Purkinje cell (primary cell): ENCODE measurements at places on chromosomes 7 and 10. TPM values are rescaled to one million over a fixed set of nuclear protein-coding genes. Genes with fewer than 3 reads are reported as not detected.

GFRA1 gene
- 8.8 and 12.0 TPM in 2 replicates for polyA plus RNA-seq

SLC26A5 gene
- polyA plus RNA-seq: not detected in 2 replicates

RPEL1 gene
- not detected in 2 replicates for polyA plus RNA-seq

TMEM140 gene
- polyA plus RNA-seq: 0.22 TPM in 1 of 2 replicates, not detected in the other

NANOS1 gene
- 1.4 and 1.6 TPM in 2 replicates for polyA plus RNA-seq

COL26A1 gene
- polyA plus RNA-seq: 1.7 and 3.0 TPM in 2 replicates

NAT16 gene
- not detected in 2 replicates for polyA plus RNA-seq

MKI67 gene
- 0.18 TPM in 1 of 2 replicates, not detected in the other for polyA plus RNA-seq

HOXA2 gene
- not detected in 2 replicates for polyA plus RNA-seq

TFR2 gene
- 0.17 and 0.55 TPM in 2 replicates for polyA plus RNA-seq

KCP gene
- 0.13 and 0.17 TPM in 2 replicates for polyA plus RNA-seq

OPN1SW gene
- polyA plus RNA-seq: 0.97 and 2.2 TPM in 2 replicates

CYTH3 gene
- 13.9 and 22.9 TPM in 2 replicates for polyA plus RNA-seq

MEIG1 gene
- 3.5 and 5.5 TPM in 2 replicates for polyA plus RNA-seq

CRHR2 gene
- not detected in 2 replicates for polyA plus RNA-seq

NRG3 gene
- polyA plus RNA-seq: 2.4 and 5.8 TPM in 2 replicates

CYP3A4 gene
- polyA plus RNA-seq: not detected in 2 replicates

TCAF2 gene
- polyA plus RNA-seq: 0.31 and 0.32 TPM in 2 replicates

INSYN2A gene
- 0.60 and 0.74 TPM in 2 replicates for polyA plus RNA-seq

PLEKHS1 gene
- not detected in 2 replicates for polyA plus RNA-seq

TMEM184A gene
- not detected in 2 replicates for polyA plus RNA-seq

CPA1 gene
- polyA plus RNA-seq: not detected in 2 replicates

IGF2BP3 gene
- polyA plus RNA-seq: not detected in 2 replicates

IPMK gene
- 2.8 and 4.3 TPM in 2 replicates for polyA plus RNA-seq

INMT gene
- 0.22 and 0.60 TPM in 2 replicates for polyA plus RNA-seq

SPDYE16 gene
- 0.38 and 0.51 TPM in 2 replicates for polyA plus RNA-seq

PSTK gene
- polyA plus RNA-seq: 54.8 and 71.3 TPM in 2 replicates

PPP1R3C gene
- 15.1 and 19.3 TPM in 2 replicates for polyA plus RNA-seq

MMP21 gene
- not detected in 2 replicates for polyA plus RNA-seq

ABHD11 gene
- polyA plus RNA-seq: 3.1 and 6.1 TPM in 2 replicates

ATOH7 gene
- 1.2 and 1.5 TPM in 2 replicates for polyA plus RNA-seq

NPTX2 gene
- polyA plus RNA-seq: 0.45 and 15.1 TPM in 2 replicates

SLC25A28 gene
- polyA plus RNA-seq: 24.0 and 39.0 TPM in 2 replicates

SEC61A2 gene
- 36.1 and 44.2 TPM in 2 replicates for polyA plus RNA-seq

ZNF438 gene
- 2.8 and 4.3 TPM in 2 replicates for polyA plus RNA-seq

CTBP2 gene
- polyA plus RNA-seq: 7.5 and 7.8 TPM in 2 replicates

NPY gene
- 52.9 TPM in 1 of 2 replicates, not detected in the other for polyA plus RNA-seq

MRPS16 gene
- 22.2 and 49.5 TPM in 2 replicates for polyA plus RNA-seq

FAM13C gene
- polyA plus RNA-seq: 18.4 and 28.4 TPM in 2 replicates

BLNK gene
- polyA plus RNA-seq: 0.70 TPM in 1 of 2 replicates, not detected in the other

TLL2 gene
- polyA plus RNA-seq: 1.4 TPM in 1 of 2 replicates, not detected in the other

HTR5A gene
- polyA plus RNA-seq: 60.9 and 79.7 TPM in 2 replicates

NPFFR1 gene
- polyA plus RNA-seq: 0.13 and 0.71 TPM in 2 replicates

ADRB1 gene
- 0.91 and 2.9 TPM in 2 replicates for polyA plus RNA-seq
